ENCODE measurements at places on chromosomes 3 and 15. TPM values are rescaled to one million over a fixed set of nuclear protein-coding genes. Genes with fewer than 3 reads are reported as not detected.

GRCh38 chr15:63041974-63042876 is at the start of gene TPM1:
TSS of gene TPM1 (plus strand) at chr15:63042747. CDS start at chr15:63042830, 83 bp downstream.
- H3K27ac ChIP-seq: peak within 1 kb of the TSS; percentile 99
- peaks cover 30% of the 10 kb centered on the region for H3K4me1 ChIP-seq
- peak within 1 kb of the TSS; percentile 94 for H3K4me3 ChIP-seq

- H3K4me1 ChIP-seq: peaks cover 13% of the 10 kb centered on the region
- no peak for DNase-seq
- no peak overlapping the region for H3K4me3 ChIP-seq
- no peaks in the 10 kb centered on the region for H3K27me3 ChIP-seq
- no peak overlapping the region for H3K27ac ChIP-seq
Measured at GRCh38 chr3:117485841-117486240, 776.3 kb downstream of the TUSC7 start.

DNA sequence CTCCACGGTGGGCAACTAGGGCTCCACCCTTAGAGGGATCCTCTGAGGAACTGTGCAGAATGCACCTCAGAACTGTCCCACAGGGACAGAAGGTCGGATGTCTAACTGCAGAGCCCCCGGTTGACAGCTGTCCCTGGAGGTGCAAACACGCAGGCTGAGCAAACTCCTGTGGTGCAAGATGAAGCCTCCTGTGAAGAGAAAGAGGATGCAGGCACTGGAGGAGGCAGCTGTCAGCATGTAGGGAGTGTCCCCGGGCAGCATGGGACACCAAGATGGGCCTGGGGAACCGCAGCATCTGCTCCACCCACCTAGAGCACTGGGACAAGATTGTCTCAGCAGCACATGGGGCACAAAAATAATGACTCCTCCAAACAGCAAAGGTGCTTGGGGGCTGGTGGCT is 258.9 kb downstream of the ABHD5 start:
- H3K27ac ChIP-seq: no peak overlapping the region
- H3K36me3 ChIP-seq: no peaks in the 10 kb centered on the region
- H3K4me3 ChIP-seq: no peak overlapping the region
- no peaks in the 10 kb centered on the region for H3K27me3 ChIP-seq
- no peaks in the 10 kb centered on the region for H3K4me1 ChIP-seq

GRCh38 chr3:46409739-46410489 is 2.9 kb downstream of the CCRL2 start:
- H3K36me3 ChIP-seq: no peaks in the 10 kb centered on the region
- H3K27ac ChIP-seq: no peak overlapping the region
- H3K4me1 ChIP-seq: no peaks in the 10 kb centered on the region

DNA sequence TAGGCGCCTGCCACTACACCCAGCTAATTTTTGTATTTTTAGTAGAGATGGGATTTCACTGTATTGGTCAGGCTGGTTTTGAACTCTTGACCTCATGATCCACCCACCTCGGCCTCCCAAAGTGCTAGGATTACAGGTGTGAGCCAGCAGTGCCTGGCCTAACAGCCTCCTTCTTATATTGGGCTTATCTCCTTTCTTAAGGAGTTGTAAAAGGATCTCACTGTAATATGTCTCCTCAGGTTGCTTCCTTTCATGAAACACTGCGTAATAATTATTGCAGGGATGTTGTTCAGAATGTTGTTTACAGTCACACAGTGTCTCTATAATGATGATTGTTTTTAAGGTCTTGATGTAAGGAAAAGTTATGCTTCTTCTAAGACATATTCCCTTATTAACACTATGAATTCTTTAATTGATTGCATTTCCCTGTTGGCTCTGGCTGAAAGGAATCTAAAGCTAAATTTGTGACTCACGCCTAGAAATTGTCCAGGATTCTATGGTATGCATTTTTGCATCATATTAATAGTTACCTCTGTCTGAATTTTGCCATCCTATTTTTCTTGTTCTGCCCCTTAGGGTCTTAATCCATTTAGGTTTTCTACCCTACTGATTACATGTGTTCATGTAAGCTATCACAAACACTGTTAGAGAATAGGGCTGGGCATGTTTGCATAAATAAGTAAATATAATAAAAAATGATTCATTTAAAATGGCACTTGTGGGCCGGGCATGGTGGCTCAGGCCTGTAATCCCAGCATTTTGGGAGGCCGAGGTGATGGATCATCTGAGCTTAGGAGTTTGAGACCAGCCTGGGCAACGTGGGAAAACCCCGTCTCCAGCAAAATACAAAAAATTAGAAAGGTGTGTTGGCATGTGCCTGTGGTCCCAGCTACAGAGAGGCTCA is 24.5 kb upstream of the RNF111 start:
- no peaks in the 10 kb centered on the region for H3K36me3 ChIP-seq
- H3K4me1 ChIP-seq: no peaks in the 10 kb centered on the region
- no peak overlapping the region for H3K27ac ChIP-seq

- H3K4me1 ChIP-seq: peaks cover 5% of the 10 kb centered on the region
- H3K36me3 ChIP-seq: no peaks in the 10 kb centered on the region
- no peak overlapping the region for H3K4me3 ChIP-seq
- DNase-seq: peak; percentile 17
- H3K27ac ChIP-seq: no peak overlapping the region
Measured at GRCh38 chr15:80151148-80151547, 1.7 kb upstream of the FAH start.

DNA sequence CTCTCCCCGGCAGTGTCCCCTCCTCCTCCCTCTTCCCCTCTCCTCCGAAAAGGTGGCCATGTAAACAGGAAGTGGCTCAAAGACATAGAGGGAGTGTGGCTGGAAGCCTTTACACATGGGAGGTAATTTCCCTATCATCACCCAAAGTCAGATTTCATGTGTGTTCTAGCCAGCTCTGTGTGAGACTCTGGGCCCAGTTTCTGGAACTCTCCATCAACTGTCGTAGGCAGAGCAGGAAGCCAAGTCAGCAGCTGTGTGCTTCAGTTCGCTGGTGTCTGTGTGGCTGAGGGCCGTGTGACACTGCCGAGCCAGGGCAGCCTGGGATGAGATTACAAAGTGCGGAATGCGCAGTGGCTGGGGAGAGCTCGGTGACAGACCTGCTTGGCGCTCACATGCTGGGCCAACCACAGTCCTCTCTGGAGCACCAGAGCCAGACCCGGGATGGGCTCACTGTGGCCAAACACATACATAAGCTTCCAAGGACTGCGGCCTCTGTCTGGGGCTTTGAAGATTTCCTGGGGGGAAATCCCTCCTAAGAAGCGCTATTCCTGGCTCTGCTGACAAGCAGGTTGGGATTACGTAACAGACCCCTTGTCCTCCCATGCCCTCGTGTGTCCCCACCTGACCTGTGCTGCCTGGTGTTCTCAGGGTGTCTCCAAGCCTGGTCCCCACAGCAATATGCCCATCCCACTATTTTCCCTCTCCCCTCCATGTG is 50.7 kb downstream of the UMPS start:
- no peak overlapping the region for H3K27ac ChIP-seq
- H3K4me1 ChIP-seq: peaks cover 17% of the 10 kb centered on the region
- peak; percentile 69 for DNase-seq

- no peaks in the 10 kb centered on the region for H3K36me3 ChIP-seq
- H3K27me3 ChIP-seq: peaks cover 5% of the 10 kb centered on the region
- H3K4me1 ChIP-seq: no peaks in the 10 kb centered on the region
- H3K27ac ChIP-seq: no peak overlapping the region
Measured at GRCh38 chr3:133713347-133713746, 32.8 kb upstream of the TF start.

DNA sequence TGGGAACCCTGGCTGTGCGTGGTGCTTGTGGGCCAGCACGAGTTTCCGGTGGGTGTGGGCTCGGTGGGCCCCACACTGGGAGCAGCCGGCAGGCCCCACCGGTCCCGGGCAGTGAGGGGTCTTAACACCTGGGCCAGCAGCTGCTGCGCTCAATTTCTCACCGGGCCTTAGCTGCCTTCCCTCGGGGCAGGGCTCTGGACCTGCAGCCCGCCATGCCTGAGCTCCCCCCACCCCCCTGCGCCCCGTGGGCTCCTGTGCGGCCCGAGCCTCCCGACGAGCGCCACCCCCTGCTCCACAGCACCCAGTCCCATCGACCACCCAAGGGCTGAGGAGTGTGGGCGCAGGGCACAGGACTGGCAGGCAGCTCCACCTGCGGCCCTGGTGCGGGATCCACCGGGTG is 49.4 kb downstream of the TM4SF18 start:
- H3K4me1 ChIP-seq: no peaks in the 10 kb centered on the region
- no peak overlapping the region for H3K4me3 ChIP-seq
- H3K27me3 ChIP-seq: no peaks in the 10 kb centered on the region
- no peak overlapping the region for H3K27ac ChIP-seq

GRCh38 chr15:81379269-81379668 is 5.3 kb upstream of the TMC3 start:
- H3K4me3 ChIP-seq: no peak overlapping the region
- H3K27me3 ChIP-seq: no peaks in the 10 kb centered on the region
- H3K4me1 ChIP-seq: peaks cover 5% of the 10 kb centered on the region
- no peak for DNase-seq
- H3K27ac ChIP-seq: no peak overlapping the region

IMPG2 gene
- 0.03 TPM for total RNA-seq

CFAP100 gene
- 0.12 TPM for total RNA-seq

CRABP1 gene
- 454 TPM for total RNA-seq

EIF4G1 gene
- total RNA-seq: 137 TPM

SOX14 gene
- total RNA-seq: not detected

MYO5A gene
- 34.3 TPM for total RNA-seq

KIF7 gene
- 15.7 TPM for total RNA-seq

FETUB gene
- total RNA-seq: not detected

EOGT gene
- 2.5 TPM for total RNA-seq

Measured in neural progenitor cell (in vitro differentiated cells).